ENCODE measurements at places on chromosomes 11 and 22.
A peak's percentile ranks its signal among the peaks of the same experiment; 100 is the strongest.

DNA sequence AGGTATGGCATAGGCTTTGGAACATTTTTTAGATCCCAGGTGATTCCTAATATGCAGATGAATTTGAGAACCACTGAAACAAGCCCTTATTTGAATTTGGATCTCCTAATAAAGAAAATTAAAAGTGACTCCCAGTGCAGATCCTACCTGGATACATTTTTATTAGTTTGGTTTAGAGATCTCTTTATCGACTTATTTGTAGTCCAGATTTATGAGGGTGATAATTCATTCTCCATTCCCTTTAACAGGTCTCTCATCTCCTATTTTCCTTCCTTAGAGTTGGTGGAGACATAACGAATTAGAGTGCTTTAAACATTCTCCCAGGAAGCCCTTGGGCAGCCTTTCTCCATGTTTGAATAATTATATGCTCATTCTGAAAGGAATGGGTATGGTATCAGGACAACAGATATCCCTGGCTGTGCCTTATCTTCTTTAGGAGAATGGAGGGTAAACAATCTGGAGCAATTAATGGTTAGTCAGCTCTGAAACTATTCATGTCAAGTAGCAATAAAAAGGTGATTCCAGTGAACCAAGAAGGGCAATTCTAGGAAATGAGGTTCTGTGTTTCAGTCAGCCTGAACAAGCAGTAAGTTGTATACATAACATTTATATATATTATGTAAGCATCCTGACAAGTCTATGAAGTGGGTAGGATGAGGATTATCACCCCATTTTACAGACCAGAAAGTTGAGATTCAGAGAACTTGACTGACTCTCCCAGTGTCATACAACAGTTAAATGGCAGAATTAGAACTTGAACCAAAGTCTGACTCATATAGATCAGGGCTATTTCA lies 53.9 kb upstream of the RCE1 start:
- DNase-seq, result peak; percentile 10

GRCh38 chr11:120903686-120904085 lies 120.2 kb upstream of the TBCEL start:
- no peak for DNase-seq

GRCh38 chr22:38735126-38735464 lies 20.7 kb downstream of the SUN2 start:
- DNase-seq, result no peak

DNA sequence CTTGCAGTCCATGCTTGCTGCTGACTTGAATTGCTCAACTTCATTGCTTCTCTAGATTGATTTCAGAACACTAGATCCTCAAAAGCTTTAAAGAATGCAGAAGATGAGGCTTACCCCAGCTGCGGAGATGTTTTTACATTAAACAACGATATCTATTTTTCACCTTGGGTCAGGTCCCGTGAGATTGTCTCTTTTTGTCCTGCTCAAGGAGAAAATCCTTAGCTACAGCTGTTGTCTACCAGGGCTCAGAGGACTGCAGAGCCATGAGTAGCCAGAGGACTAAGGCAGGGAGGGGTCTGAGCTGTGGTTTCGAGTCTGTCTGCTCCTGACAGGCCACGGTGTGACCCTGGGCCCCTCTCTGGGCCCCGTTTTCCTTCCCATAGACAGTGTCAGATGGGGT lies 51.4 kb downstream of the PKNOX2 start:
- DNase-seq, result no peak

DNA sequence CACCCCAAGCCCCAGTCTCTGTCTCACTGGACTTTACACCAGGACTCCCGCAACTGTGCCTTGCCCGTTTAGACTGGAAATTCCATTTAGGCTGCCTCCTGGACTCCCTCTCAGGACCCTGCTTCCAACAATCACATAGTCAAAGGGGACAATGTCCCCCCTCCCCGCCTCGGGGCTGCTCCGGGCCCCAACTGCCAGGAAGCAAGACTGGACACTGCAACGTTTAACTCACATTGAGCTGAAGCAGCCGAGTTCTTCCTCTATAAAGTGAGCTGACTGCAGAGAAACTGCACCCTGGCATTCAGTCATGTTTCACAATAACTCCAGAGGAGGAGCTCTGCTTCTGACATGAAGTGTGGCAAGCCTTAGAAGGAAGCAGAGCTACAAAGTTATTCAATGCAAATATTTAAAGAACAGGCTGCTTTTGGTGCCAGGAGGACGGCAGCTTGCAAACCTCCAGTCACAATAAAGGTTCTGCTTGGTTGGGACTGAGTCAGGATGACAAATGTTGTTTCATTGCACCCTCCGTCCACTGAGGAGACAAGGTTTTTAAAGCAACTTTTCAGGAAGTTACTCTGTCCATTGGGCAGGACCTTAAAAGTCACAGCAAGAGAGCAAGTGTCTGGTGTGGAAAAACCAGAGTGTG lies 19.9 kb downstream of the PACSIN2 start:
- DNase-seq, result peak; percentile 87

- peak; percentile 80 for DNase-seq
These were observed 180.0 kb downstream of the MAML2 start for GRCh38 chr11:96162816-96163499.

- DNase-seq, result no peak
These were observed 89.8 kb downstream of the ALX4 start for GRCh38 chr11:44219830-44220796.

GRCh38 chr22:39913886-39914285 lies 13.0 kb downstream of the GRAP2 start:
- DNase-seq, result no peak

DNA sequence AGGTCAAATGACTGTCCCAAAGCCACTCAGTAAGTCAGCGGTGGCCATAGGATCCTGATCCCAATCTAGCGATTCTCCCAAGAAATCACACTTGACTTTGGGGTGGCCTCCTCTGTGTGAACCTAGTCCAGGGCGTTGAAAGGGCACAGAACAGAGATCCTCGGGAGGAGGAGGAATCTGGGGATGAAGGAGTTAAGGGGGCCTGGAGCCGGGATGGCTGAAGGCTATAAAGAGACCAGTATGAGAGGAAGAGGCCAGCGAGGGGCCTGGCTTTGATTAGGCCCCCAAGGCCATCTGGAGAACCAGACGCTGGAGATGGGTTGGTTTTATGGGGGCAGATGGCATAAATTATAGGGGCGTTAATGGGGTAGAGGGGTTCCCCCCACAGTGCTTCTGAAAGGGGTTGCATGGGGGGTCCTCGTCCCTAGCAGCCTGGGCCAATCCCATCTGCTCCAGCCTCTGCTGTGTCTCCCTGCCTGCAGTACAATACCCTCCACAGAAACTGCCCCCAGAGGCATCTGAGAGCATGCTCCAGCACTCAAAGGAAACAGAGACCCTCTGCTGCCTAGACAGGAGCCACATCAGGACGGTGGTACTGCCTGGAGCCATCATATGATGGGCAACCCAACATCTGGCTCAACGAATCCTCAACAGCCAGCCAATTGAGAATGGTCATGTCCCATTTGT lies 35.2 kb upstream of the TRIM29 start:
- DNase-seq, result no peak

DNA sequence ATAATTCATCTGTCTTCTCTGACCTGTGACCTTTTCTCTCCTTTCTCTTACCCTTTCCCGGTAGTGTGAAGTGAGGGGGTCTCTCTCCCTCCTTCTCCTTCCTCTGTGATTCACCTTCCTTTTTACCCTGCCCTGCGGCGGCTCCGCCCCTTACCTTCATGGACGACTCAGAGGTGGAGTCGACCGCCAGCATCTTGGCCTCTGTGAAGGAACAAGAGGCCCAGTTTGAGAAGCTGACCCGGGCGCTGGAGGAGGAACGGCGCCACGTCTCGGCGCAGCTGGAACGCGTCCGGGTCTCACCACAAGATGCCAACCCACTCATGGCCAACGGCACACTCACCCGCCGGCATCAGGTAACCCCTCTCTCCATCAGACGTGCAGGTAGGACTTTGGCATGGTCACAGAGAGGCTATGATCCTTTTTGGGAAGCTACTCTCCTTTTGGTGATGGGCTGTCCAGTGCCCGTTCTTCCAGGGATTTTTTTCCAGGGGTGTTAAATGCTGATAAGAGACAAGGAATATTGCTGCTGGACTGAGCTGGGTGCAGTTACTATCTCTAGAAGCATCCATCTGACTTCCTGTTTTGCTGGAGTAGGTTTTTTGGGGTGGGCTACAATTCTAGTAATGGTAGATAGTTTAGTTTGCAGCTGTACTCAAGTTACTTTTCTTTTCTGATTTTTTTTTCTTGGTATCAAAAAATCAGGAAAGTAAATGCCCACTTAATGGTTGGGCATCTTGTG lies 29.9 kb downstream of the CTNND1 start:
- no peak for DNase-seq

GRCh38 chr11:127002669-127003259 lies 2.2 kb upstream of the KIRREL3 start:
- DNase-seq, result no peak

DNA sequence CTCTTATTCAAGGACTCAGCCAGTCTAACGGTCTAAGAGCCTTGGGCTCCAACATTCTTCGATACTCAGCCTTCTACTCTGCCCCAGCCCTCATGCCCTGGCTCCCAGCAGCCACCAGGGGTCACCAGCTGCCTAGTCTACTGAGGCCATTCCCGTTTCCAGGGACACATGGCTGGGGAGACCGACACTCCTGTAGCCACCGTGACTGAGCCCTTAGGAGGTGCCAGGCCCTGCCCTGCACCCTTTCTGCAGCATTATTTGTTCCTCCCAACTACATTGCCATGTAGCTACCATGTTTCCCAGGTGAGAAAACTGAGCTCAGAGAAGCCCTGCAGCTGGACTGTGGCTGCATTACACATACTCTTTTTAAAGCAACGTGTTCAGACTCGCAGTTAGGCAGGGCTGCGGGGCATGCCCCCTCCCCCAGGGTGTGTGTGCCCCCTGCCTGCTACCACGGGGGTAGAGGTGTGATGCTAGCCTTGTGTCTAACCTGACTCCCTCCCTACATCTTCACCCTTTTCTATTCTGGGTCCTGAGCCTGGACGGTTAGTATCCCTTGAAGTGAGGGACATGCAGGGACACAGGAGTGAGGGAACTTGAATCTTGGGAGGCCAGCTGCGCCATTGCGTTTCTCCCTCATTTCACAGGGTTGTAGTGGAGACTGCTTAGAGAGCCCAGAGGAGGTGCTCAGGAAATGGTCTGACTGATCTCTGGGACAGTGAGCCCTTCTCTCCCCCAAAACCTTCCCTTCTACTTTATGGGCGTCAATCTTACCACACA lies 17.5 kb downstream of the ATG16L2 start:
- peak; percentile 83 for DNase-seq

DNA sequence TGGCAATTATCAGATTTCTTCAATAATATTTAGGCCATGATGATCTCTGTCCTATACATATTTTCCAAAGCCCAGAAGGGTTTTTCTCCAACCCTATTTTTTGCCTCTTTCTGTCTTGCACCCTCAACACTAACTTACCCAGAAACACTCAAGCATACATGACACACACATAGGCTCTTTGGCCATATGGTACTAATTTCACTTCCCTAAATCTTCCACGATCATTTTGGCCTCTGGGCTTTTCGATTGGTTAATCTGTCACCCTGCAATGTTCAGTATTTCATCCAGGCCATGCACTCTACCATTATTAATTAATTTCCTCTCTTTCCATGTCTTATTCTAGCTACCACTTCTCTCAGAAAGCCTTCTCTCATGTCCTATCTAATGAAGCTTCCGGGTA lies 59.8 kb downstream of the LUZP2 start:
- DNase-seq, result no peak

GRCh38 chr11:65576232-65576866 lies 496 bp downstream of the EHBP1L1 start:
- no peak for DNase-seq

DNA sequence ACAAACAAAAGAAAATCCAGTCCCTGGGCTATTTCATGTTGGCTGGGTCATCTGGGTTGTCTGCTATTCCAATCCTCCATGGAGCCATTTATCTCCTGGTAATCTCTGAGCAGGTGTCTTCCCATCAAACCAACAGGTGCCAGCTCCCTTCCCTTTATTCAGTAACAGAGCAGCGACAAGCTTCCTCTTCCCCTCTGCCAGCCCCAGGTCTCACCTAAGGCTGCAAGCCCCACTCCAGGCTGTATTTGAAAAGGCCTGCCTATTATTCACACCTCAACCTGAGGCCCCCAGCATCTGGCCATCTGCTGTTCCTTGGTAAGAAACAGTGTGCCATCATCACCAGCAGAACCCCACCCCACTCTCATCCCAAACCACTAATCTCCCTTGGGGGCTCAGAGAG lies 436.2 kb downstream of the BUD13 start:
- DNase-seq, result no peak

GRCh38 chr11:1823376-1824220 lies 11.2 kb upstream of the SYT8 start:
- no peak for DNase-seq

GRCh38 chr11:75946531-75947530 lies 131.8 kb downstream of the UVRAG start:
- no peak for DNase-seq

- DNase-seq, result no peak
These were observed 13.5 kb upstream of the CCDC90B start for GRCh38 chr11:83299681-83300080.

DNA sequence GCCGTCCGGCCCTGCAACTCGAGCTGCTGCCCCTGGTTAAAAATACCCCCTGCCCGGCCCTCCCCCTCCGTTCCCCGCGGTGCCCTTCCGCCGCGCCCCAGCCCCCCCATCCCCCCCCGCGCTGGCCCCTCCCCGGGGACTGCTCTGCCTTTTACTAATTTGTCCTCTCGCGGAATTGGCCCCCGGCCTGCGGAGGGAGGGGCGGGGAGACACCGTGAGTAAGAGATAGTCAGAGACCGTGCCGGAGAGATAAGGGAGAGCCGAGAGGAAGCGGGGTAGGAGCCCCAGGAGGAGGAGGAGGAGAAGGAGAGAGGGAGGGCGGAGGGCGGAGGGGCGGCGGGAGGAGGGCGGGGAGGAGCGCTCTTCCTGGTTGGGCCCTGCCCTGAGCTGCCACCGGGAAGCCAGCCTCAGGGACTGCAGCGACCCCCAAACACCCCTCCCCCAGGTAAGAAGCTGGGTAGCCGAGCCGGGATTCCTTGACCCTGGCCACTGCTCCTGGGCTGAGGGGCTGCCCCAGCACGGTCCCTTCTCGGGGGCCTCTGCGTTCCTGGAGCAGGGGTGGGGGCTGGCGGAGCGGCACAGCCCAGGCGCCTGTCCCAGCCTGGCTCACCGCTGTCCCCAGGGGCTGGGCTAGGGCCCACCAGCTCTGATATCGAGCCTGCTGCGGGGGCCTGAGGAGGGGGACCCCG lies at the start of gene CAPN1:
CAPN1 (plus strand) TSS at position 360 of the 689 bp plus-strand sequence. CDS start 774 bp downstream, outside the sequence.
- peak; percentile 95 for DNase-seq

GRCh38 chr11:110509472-110509871 lies 79.7 kb downstream of the FDX1 start:
- DNase-seq, result no peak

GRCh38 chr11:130103296-130103814 lies 33.7 kb downstream of the APLP2 start:
- DNase-seq, result peak; percentile 97

Measured in ELR (cell line).